ENCODE measurements at places on chromosomes 13 and 19. TPM values are rescaled to one million over a fixed set of nuclear protein-coding genes. Genes with fewer than 3 reads are reported as not detected.

Gene PABPC3
- total RNA-seq: 0.12 TPM

Gene DPF1
- 4.3 TPM for total RNA-seq

Gene PDX1
- total RNA-seq: not detected

Gene ZIC5
- total RNA-seq: 2.9 TPM

All from A549 treated with CpdA at 1 μM for 4 hours (cell line).